ENCODE measurements at places on chromosomes 7 and 10.

DNA sequence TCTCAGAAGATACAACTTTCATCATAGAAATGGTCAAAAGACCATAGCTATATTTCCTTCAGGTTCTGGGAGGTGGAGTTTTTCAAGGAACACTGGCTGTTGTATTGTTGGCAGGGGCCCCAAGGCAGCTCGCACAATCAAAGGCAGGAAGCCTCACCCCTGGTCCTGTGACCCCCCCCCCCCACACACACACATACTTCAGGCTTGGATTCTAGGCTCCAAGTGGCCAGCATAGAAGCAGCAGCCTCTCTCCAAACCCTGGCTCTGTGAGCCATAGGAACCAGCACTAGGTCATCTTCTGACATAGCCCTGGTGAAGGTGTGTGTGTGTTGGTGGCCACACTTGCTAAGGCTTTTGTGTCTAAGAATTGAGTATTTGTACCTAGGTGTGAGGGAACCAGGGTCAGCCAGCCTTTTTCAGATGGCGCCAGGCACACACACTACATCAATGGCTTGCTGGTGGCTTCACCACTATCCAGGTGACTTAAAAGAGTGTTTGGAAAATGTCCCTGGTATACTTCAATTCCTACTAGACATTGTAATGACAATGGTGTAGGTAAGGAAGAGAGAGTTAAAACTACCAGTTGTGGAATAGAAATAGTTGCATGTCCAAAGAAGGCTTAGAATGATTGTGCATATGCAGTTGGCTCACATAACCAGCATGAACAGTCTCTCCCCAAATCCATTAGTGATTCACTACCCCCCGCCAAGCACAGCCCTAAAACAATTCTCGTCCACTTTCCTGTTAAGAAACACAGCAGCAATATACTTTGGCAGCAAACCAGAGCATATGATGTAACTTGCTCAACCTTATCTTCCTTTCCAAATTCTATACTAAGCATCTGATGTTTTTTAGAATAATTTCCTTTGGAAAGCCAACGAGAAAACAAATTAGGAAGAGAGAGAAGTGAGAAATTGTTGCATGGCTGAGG, 91.3 kb downstream of the AVL9 start:
- no peak for DNase-seq

GRCh38 chr7:91557789-91558404, 293.7 kb downstream of the FZD1 start:
- no peak for DNase-seq

DNA sequence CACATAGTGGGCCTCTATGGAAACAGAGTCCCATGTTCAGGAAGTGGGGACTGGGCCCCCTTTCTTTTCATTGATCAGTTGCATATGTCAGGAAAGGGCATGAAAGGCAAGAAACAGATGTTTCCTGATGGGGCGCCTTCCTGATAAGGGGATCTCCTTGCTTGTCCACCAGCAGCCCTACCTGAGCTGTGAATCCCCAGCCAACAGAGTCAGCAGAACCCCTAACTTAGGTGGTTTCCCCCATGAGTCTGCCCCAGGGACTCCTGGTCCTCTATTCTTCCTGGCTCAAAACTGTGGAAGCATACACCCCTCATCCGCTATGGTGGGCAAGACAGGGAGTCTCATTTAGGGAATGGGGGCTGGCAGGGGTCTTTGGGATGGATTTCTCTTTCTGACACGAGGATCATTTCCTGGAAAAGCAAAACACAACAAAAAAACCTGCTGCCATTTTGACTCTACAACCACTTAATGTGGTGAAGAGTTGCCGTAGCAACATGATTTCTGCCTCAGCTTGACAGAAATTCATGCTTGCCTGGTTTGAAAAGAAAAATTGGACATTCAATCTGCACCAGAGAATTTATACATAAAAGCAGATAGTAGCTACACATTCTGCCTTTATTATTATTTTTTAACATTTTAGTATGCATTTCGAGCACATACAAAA, 119.8 kb downstream of the SPAG6 start:
- no peak for DNase-seq

- no peak for DNase-seq
These were observed 473.5 kb downstream of the AUTS2 start for GRCh38 chr7:70071766-70072165.

GRCh38 chr10:98915911-98916310, 319.7 kb downstream of the HPSE2 start:
- no peak for DNase-seq

- peak; percentile 70 for DNase-seq
These were observed 75.7 kb downstream of the IMMP2L start for GRCh38 chr7:111486472-111487142.

DNA sequence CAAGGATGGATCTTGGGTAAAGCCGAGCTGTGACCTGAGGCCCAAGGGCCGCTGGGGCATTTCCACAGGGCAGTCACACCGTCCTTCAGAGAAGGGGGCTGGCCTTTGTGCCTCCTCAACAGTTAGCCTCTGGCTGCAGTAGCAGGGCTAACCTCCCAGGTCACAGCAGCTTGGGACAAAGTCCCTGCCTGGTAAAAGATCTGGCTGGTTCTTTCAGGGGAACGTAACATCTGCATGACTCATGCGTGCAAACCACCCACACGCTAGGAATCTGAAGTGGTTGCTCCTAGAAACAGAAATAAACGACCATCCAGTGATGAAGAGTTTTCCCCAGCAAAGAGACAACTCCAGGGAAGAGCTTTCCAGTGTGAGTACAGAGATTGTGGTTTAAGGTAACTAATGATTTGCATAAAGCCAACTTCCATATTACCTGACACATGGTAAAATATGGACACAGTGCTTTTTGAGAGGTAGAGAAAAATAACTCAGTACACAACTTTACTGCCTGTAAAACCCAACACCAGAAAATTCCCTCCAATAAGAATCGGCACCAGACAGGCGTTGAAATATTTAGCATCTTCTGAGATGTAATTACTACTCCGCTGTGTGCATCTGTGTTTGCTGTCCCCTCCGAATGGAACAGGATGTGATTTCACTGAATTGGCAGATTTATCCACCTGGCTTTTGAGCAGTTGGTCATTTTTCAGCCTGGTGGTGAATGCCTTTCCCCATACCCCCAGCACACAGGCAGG, 84.9 kb upstream of the ADRB1 start:
- no peak for DNase-seq

Measured in NCI-H1417 treated with DMSO at 0.1 percent for 48 hours (cell line).